ENCODE measurements at places on chromosomes 3 and 15. TPM values are rescaled to one million over a fixed set of nuclear protein-coding genes. Genes with fewer than 3 reads are reported as not detected.

- H3K27ac ChIP-seq: no peak overlapping the region
- DNase-seq: no peak
- no peak overlapping the region for H3K4me3 ChIP-seq
- H3K36me3 ChIP-seq: no peaks in the 10 kb centered on the region
- peaks cover 10% of the 10 kb centered on the region for H3K4me1 ChIP-seq
Observed at GRCh38 chr3:149198611-149199010, 23.0 kb downstream of the CP start.

DNA sequence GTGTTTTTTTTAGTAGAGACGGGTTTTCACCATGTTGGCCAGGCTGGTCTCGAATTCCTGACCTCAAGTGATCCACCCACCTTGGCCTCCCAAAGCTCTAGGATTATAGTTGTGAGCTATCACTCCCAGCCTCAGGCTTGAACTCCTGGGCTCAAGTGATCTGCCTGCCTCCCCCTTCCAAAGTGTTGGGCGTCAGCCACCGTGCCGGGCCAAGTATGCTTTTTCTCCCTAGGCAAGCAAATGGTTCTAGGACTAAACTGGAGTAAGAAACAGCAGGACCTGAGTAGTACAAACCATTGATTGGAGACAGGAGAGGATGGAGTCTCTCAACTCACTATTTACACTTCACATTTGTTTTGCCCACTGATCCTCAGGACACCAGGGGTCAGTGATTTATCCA lies 4.6 kb upstream of the PTPN9 start:
- H3K36me3 ChIP-seq: peaks cover 6% of the 10 kb centered on the region
- no peaks in the 10 kb centered on the region for H3K27me3 ChIP-seq
- peaks cover 11% of the 10 kb centered on the region for H3K4me1 ChIP-seq

DNA sequence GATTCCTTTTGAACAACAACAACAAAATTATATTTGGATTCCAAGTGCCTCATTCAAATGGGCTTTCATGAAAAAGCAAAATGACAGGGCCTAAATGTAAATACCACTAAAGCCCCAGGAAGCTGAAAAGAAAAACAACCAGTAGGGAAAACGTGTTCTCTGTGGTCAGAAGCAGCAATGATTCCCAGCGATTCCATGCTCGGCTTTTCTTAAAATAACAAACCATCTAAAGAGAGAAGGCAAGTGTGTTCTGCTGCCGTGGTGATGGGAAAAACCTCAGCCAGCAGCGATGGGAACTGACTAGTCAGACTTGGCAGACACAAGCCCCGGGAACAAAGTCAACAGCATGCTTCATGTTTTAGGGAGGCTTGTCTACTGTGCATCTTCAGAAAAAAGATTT lies 153.6 kb downstream of the TNIK start:
- H3K27ac ChIP-seq: peak overlapping the region; percentile 92
- peak; percentile 88 for DNase-seq

DNA sequence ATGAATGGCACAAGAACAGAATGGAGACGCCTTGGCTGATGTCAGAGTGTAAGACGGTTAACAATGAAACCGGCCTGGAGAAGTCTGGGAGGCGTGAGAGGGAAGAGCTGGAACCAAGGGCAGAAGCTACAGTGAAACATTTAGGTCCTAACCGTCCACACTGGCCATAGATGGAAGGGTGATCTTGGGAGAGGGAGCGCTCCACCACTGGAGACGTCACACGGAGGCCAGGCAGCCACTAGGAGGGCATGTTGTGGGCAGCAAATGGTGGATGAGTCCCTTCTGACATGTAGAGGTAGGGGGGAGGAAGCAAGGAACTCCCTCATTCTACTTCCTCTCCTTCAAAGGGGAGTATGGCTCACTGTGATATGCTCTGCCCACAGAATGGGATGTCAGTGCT lies 23.8 kb downstream of the FEM1B start:
- DNase-seq: no peak
- H3K27ac ChIP-seq: peak overlapping the region; percentile 83
- H3K4me1 ChIP-seq: peaks cover 42% of the 10 kb centered on the region
- no peak overlapping the region for H3K4me3 ChIP-seq
- peaks cover 59% of the 10 kb centered on the region for H3K36me3 ChIP-seq

DNA sequence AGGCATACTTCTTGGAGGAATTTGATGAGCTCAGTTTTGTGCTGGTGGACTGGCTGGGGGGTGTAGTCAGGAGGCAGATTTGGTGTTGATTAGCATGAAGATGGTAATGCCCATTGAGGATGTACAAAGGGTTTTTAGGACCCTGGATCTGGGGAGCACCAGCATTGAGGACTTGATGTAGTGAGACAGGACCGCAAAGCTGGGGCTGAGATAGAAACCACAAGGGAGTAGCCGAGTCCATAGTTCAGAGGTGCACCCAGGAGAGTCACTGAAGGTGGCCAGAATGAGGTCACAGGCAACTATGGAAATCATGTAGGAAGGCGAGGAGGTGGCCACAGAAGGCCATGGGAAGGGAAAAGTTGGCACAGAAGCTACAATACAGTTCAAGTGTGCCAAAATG lies 2.7 kb upstream of the CDC25A start:
- peaks cover 16% of the 10 kb centered on the region for H3K4me1 ChIP-seq
- H3K36me3 ChIP-seq: peaks cover 1% of the 10 kb centered on the region
- no peak overlapping the region for H3K27ac ChIP-seq
- DNase-seq: no peak

- no peak overlapping the region for H3K4me3 ChIP-seq
- DNase-seq: no peak
- H3K36me3 ChIP-seq: no peaks in the 10 kb centered on the region
- H3K27me3 ChIP-seq: peaks cover 2% of the 10 kb centered on the region
- H3K4me1 ChIP-seq: peaks cover under 1% of the 10 kb centered on the region
Observed at GRCh38 chr3:143286392-143287010, 166.9 kb downstream of the CHST2 start.

- peaks cover 2% of the 10 kb centered on the region for H3K27me3 ChIP-seq
- no peak overlapping the region for H3K27ac ChIP-seq
- H3K4me1 ChIP-seq: no peaks in the 10 kb centered on the region
- DNase-seq: no peak
Observed at GRCh38 chr3:155497930-155498647, 204.6 kb upstream of the STRIT1 start.

DNA sequence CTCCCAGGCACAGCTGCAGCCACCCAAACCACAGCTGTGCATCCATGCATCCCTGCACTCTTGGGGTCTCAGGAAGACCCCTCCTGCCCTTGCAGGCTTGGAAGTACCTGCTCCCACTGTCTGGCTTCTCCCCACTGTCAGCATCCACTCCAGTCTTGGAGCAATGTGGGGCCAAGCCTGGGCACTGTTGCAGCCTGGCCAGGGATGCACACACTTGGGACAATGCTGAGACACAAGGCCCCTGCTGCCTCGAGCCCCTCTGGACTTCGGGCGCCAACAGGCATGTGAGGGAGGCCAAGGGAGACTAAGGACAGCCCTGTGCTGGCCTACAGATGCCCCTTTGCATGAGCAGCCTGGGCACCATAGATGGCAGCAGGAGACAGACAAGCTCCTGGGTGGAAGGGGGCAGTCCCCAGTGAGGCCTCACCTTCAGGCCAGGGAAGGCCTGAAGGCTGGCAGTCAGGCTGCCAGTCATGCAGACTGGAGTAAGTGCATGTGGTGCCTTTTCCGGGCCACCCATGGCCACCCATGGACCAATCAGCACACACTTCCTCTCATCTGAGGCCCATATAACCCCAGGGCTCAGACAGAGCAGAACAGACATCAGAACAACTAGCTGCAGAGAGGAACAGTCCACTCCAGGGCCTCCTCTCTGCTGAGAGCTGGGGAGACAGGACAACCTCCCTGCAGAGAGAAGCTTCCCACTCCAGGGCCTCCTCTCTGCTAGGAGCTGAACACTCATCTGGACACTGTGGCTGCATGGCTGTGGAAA lies 219.0 kb downstream of the VGLL3 start:
- H3K27me3 ChIP-seq: peaks cover 11% of the 10 kb centered on the region
- no peaks in the 10 kb centered on the region for H3K36me3 ChIP-seq
- H3K4me1 ChIP-seq: peaks cover 14% of the 10 kb centered on the region
- no peak for DNase-seq
- H3K4me3 ChIP-seq: no peak overlapping the region

DNA sequence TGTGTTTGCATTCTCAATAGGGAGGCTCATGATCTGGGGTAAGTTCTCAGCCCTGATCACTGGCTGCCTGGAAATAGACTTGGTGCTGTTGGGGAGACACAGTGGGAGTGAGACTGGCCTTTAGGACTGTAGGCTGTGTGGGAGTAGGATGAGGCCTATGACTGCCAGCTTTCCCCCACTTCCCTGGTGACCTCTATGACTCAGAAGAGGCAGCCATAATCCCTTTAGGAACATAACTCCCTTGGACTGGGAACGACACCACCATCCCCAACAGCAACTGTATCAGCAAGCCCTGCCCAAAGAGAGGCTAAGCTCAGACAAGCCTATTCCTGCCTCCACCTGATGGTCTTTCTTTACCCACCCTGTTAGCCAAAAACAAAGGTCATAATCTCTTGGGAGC lies 91.3 kb downstream of the SUCNR1 start:
- H3K4me1 ChIP-seq: peaks cover 34% of the 10 kb centered on the region
- H3K4me3 ChIP-seq: no peak overlapping the region
- H3K27ac ChIP-seq: no peak overlapping the region

DNA sequence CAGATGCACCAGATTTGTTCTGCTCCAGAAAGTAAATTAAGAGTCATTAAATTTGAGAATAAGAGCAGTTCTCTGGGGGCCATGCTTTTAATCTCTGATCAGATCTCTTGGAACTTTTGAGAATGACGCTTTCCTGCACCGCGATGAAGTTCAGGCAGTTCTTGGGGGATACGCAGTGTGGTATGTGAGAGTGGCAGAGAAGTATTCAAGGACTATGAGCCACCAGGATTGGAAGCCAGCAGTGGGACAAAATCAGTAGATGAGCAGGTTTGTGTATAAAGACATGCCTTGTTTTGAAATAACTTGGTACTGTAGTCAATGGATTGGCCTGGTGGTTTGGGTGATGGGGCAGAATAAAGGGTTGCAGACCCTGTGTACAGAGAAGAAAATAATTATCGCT lies 483.6 kb downstream of the ERC2 start:
- H3K4me3 ChIP-seq: no peak overlapping the region
- H3K27ac ChIP-seq: no peak overlapping the region
- DNase-seq: no peak
- peaks cover 7% of the 10 kb centered on the region for H3K27me3 ChIP-seq
- H3K4me1 ChIP-seq: no peaks in the 10 kb centered on the region

GRCh38 chr3:69741032-69741767 lies 1.9 kb downstream of the MITF start:
- H3K36me3 ChIP-seq: no peaks in the 10 kb centered on the region
- H3K4me3 ChIP-seq: no peak overlapping the region
- no peak for DNase-seq
- H3K27me3 ChIP-seq: peaks cover 2% of the 10 kb centered on the region

DNA sequence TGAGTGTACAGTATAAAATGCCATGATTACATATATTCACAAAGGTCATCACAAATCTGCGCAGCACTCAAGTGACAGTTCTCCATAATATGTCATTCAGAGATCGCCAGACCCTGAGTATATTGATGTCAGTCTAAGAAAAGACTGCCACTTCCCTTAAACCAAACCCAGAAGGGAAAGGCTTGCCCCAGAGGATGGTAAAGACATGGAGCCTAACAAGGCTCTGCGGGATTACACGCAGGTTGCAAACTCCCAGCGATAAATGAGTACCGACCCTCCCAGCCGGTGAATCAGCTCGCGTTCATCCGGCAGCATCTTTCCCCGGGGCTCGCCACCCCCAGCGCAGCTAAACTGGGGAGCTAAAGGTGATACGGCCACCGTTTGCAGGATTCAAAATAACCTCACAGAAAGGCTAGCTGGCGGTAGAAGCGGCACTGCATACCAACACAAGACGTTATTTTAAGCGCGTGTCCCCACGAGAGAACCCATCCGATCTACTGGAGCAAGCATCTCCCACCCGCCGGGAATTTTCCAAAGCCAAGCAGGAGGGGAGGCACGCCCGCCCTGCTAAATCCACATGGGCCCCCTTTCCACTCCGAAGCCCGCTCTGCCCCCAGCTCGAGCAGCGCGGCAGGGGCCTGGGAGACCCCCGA lies 643 bp downstream of the MYO5A start:
- peaks cover 32% of the 10 kb centered on the region for H3K4me1 ChIP-seq
- no peaks in the 10 kb centered on the region for H3K36me3 ChIP-seq
- H3K4me3 ChIP-seq: peak overlapping the region; percentile 92
- no peaks in the 10 kb centered on the region for H3K27me3 ChIP-seq

- peaks cover 55% of the 10 kb centered on the region for H3K4me1 ChIP-seq
- no peaks in the 10 kb centered on the region for H3K27me3 ChIP-seq
- H3K27ac ChIP-seq: peak overlapping the region; percentile 83
Observed at GRCh38 chr3:30511524-30512251, 94.7 kb upstream of the TGFBR2 start.

DNA sequence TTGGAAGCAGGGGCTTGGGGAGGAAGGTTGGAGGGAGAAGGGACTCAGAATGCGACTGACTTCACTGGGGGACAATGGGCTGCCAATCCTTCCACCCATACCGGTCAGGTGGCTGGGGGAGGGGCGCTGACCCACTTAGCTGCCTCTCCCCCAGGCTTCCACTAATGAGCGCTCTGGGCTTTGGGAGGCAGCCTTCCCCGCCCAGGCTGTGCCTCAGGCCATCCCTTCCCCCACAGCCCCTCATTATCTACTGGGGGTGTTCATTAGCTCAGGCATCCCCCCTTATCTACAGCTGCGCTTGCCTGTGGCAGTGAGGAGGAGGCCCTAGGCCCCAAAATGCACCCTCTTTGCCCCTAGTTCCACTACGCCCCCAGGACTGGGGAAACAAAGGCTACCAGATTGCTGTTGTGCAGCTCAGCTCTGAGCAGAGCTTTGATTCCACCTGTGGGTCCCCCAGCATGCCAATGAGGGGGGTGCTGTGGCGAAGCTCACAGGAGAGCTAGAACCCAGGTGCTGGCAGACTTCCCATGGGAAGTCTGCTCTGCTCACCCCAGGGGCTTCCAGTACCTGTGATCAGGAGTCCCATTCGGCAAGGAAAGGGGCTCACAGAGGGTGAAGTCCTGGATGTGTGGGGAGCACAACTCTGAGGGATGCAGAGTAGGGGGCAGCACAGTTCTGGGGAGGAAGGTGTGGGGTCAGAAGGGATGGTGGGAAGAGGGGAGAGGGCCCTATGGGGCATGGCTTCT lies 29.4 kb upstream of the SEMA3F start:
- no peaks in the 10 kb centered on the region for H3K36me3 ChIP-seq
- H3K27ac ChIP-seq: no peak overlapping the region
- H3K27me3 ChIP-seq: no peaks in the 10 kb centered on the region
- H3K4me1 ChIP-seq: peaks cover 59% of the 10 kb centered on the region
- H3K4me3 ChIP-seq: peak overlapping the region; percentile 29
- DNase-seq: no peak

- peaks cover 50% of the 10 kb centered on the region for H3K4me1 ChIP-seq
- peaks cover 53% of the 10 kb centered on the region for H3K36me3 ChIP-seq
Observed at GRCh38 chr3:124845406-124845805, 41.8 kb downstream of the ITGB5 start.

- peaks cover 2% of the 10 kb centered on the region for H3K36me3 ChIP-seq
- DNase-seq: no peak
- no peak overlapping the region for H3K4me3 ChIP-seq
- H3K27me3 ChIP-seq: no peaks in the 10 kb centered on the region
- no peak overlapping the region for H3K27ac ChIP-seq
Observed at GRCh38 chr15:64048781-64049460, 2.6 kb upstream of the DAPK2 start.

Gene JMJD7
- total RNA-seq: 9.1 TPM

Gene ITGA11
- 1,161 TPM for total RNA-seq

Gene CCR9
- total RNA-seq: not detected

Gene CCDC54
- total RNA-seq: not detected

Gene C2CD4A
- not detected for total RNA-seq

Gene PAQR9
- total RNA-seq: not detected

Gene ITGB5
- total RNA-seq: 419 TPM
